ENCODE measurements at places on chromosomes 6 and 20. TPM values are rescaled to one million over a fixed set of nuclear protein-coding genes. Genes with fewer than 3 reads are reported as not detected.

Gene CALHM5
- 0.07 TPM for total RNA-seq

Gene NANP
- total RNA-seq: 5.1 TPM

Gene WFDC9
- total RNA-seq: not detected

Gene MUC22
- total RNA-seq: not detected

Gene ARID1B
- 55.9 TPM for total RNA-seq

Gene FOXP4
- total RNA-seq: 19.5 TPM

Gene HEY2
- total RNA-seq: 10.6 TPM

Gene LTB
- 1.0 TPM for total RNA-seq

Gene ENPP4
- 2.8 TPM for total RNA-seq

Gene PTGIS
- total RNA-seq: 37.0 TPM

Gene WFDC5
- not detected for total RNA-seq

Gene SRPK1
- 94.9 TPM for total RNA-seq

Gene PLEKHG1
- total RNA-seq: 2.6 TPM

Gene GTSF1L
- total RNA-seq: not detected

Gene RAB23
- total RNA-seq: 11.3 TPM

Gene SPDEF
- 0.72 TPM for total RNA-seq

Gene POLR3F
- total RNA-seq: 12.8 TPM

Gene SH3BGRL2
- total RNA-seq: 13.8 TPM

Gene SLC4A11
- total RNA-seq: 39.5 TPM

Gene GPRC6A
- total RNA-seq: 0.17 TPM

Gene SMPD2
- total RNA-seq: 12.2 TPM

Gene TCF19
- 10.2 TPM for total RNA-seq

Gene HLA-DOB
- 0.46 TPM for total RNA-seq

Gene WFDC12
- not detected for total RNA-seq

Gene BICRAL
- total RNA-seq: 10.3 TPM

Gene AKAP12
- 65.0 TPM for total RNA-seq

Gene LPA
- total RNA-seq: 0.60 TPM

Gene RUNX2
- total RNA-seq: 0.28 TPM

Gene PDYN
- 0.14 TPM for total RNA-seq

Gene RAET1G
- total RNA-seq: not detected

Gene AURKA
- total RNA-seq: 103 TPM

Gene PRKN
- total RNA-seq: 0.59 TPM

Gene GINS1
- total RNA-seq: 70.4 TPM

Gene TMC2
- not detected for total RNA-seq

Gene C20orf96
- total RNA-seq: 30.3 TPM

Gene RNF182
- 4.4 TPM for total RNA-seq

Gene RIPOR3
- 5.4 TPM for total RNA-seq
